ENCODE measurements at places on chromosomes 1 and 21.

GRCh38 chr1:63804829-63805484 is 31.1 kb downstream of the ROR1 start:
- DNase-seq, result no peak

GRCh38 chr1:224831501-224831900 is 98.0 kb upstream of the DNAH14 start:
- DNase-seq, result no peak

DNA sequence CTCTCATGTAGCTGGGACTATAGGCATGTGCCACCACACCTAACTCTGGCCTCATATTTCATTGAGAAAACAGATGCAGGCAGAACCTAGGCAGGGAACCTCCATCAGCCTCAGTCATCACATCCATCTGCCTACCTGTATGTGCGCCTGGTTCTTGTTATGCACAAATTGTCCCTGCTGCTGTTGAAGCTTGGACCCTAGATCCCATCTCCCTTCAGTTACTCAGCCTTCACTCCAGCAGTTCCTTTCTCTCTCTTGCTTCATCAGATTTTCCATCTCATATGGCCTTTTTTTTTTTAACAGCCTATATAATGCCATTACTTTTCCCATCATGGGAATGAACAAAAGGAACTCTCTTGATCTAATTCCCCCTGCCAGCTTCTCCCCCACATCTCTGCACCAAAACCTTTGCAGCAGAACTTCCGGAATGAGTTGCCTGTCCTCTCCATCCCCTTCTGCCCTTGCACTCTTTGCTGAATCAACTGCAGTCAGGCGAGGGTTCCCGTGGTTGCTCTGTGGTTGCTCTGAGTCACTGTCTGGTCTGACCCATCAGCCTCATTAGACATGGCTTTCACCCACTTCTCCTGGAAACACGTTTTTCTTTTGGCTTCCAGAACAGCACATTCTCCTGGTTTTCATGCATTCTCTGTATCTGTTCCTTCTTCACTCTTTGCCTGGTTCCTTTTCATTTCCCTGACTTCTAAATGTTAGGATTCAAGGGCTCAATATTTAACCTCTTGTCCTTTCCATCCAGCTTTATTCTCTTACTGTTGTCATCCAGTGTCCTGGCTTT is 41.5 kb downstream of the UBE4B start:
- DNase-seq, result peak; percentile 74

- DNase-seq, result no peak
Measured at GRCh38 chr1:226786550-226786949, 47.5 kb upstream of the ITPKB start.

- peak; percentile 8 for DNase-seq
Measured at GRCh38 chr1:181386951-181387350, 96.4 kb upstream of the CACNA1E start.

- peak; percentile 45 for DNase-seq
Measured at GRCh38 chr1:27994060-27994459, 34.3 kb downstream of the XKR8 start.

DNA sequence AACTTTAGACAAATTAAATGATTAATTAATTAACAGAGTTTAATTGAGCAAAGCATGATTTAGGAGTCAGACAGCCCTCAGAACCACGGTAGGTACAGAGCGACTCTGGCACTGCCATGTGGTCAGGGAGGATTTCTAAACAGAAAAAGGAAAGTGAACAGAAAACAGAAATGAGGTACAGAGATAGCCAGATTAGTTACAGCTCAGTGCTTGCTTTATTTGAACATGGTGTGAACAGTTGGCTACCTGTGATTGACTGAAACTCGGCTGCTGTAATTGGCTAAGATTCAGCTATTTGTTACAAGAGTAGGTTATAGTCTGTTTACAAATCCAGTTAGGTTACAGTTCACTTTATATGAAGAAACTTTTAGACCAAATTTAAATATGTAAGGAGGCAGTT is 163.0 kb upstream of the TNR start:
- no peak for DNase-seq
